ENCODE measurements at places on chromosomes 7 and 10.

DNA sequence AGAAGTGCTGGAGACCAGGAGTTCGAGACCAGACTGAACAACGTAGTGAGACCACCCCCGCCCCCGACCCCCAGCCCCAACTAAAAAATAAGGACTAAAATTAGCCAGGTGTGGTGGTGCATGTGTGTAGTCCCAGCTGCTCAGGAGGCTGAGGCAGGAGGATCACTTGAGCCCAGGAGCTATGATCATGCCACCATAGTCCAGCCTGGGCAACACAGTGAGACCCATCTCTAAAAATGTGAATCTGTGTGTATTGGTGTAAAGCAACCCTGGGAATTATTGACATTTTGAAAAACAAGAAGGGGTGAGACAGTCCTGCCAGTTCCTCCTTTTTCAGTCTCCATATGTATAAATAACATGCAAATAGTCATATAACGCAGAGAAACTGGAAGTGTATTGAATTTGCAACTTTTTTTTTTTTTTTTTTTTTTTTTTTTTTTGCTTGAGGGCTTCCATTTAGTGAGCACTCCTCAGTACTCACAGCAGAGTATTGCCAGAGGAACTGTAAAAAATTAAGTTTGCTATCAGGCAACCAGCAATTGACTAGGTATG, 3.4 kb upstream of the ITGB1 start:
- DNase-seq = no peak

DNA sequence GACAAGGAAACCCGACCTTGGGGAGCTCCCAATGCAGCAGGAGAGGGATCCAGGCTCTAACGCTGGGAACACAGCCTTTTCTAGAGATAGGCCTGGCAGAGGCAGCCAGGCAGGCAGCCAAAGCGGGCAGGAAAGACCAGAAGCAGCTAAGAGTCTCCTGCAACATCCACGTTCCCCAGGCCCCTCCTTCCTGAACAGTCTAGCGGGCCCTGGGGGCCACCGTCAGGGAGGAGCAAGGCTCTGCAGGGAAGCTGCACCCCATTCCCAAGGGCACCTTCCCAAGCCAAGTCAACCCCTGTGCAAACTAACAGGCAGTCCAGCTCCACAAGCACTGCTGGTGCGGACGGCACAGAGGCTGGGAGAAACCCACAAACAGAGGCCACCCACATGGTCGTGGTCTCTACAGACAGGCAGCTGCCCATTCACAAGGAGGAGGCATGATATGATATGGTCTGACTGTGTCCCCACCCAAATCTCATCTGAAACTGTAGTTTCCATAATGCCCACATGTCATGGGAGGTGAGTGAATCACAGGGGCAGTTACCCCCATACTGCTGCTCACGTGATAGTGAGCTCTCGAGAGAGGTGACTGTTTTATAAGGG, 115.7 kb downstream of the MAD1L1 start:
- DNase-seq = no peak

DNA sequence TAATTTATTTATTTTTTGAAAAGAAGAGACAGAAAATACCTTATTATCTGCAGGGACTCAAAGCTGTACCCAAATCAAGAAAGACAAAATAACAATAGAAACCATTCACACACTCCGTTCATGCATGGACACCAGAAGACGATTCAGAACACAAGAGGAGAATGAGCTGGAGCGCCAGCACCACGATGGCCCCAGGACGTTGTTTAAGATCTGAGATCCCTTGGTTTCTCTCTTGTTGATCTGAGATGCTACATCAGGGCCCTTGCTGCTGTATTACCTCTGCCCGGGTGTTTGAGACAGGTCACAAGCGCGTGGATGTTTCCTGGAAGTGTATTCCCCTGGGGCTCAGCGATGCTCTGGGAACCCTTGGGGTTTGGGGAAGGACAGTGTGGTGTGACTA, 46.8 kb downstream of the CHST3 start:
- no peak for DNase-seq

GRCh38 chr7:125450749-125451148, 521.1 kb upstream of the POT1 start:
- no peak for DNase-seq

DNA sequence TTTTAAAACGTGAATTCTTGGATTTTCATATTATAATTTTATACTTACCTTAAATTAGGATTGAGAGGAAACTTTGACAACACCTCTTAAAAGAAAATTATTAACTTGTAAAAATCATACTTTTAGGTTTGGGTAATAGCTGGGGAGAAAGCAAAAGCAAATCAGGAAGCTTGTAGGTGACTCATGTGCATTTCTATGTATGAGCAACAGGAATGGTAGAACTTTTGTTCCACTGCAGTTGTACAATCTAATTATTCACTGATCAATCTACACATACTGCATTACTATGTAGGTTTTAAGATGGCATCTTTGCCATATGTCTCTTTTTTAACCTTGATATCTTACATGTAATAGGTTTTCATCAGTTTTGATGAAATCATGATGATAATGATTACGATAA, 223.2 kb downstream of the PRKG1 start:
- DNase-seq = no peak

DNA sequence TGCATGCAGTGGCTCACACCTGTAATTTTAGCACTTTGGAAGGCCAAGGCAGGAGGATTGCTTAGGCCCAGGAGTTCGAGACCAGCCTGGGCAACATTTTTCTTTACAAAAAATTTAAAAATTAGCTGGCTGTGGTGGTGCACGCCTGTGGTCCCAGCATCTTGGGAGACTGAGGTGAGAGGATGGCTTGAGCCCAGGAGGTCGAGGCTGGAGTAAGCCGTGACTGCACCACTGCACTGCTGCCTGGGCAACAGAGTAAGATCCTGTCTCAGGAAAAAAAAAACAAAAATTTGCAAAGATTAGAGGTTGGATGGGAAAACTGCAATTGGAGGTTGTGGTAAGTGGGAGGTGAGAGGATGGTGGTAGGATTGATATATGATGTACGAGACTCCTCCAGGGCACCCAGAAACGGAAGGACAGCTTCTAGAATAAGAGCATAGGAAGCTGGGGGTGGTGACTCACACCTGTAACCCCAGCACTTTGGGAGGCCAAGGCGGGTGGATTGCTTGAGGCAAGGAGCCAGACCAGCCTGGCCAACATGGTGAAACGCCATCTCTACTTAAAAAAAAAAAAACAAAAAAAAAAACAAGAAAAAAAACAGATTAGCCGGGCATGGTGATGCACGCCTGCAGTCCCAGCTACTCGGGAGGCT, 19.1 kb upstream of the PARP12 start:
- DNase-seq = no peak

DNA sequence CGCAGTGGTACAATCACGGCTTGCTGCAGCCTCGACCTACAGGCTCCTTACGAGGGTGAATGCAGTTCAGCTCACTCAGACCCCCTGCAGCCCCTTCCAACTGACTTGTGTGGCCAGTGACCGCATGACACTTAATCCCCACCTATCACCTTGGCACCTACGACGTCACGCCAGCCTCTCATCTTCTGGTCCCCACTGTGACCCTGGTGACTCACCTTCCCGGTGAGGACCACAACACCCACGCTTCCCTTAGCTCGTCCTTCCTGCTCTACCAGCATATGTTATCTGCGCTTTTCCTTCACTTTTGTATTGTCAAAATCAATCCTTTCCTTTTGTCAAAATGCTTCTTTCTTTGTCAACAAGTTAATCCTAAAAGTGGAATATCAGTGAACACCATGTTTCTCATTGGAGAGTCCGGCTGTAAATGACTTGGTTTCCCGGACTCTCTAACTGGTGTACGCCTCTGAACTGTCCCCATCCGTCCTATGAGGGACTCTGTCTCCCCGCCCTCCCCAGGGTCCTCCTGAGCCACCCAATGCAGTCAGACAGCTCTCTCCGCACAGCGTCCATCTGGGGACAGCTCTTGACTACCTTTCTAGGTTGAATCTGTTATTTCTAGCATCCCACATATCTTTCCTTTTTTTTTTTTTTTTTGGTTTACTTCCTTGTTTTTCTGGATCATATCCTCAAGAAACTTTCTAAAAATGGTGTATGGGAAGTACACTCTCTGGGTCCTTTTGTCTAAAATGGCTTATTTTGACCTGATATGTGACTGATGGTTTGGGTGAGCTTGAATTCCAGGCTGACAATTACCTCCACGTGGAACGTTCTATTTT, 37.3 kb downstream of the CFAP46 start:
- DNase-seq = no peak

GRCh38 chr7:13414181-13414580, 575.3 kb downstream of the ETV1 start:
- no peak for DNase-seq

GRCh38 chr10:49627644-49628247, 13.9 kb downstream of the CHAT start:
- DNase-seq = no peak

GRCh38 chr10:62278441-62278910, 9.8 kb upstream of the RTKN2 start:
- DNase-seq = no peak
